ENCODE measurements at places on chromosomes 3 and 15.

DNA sequence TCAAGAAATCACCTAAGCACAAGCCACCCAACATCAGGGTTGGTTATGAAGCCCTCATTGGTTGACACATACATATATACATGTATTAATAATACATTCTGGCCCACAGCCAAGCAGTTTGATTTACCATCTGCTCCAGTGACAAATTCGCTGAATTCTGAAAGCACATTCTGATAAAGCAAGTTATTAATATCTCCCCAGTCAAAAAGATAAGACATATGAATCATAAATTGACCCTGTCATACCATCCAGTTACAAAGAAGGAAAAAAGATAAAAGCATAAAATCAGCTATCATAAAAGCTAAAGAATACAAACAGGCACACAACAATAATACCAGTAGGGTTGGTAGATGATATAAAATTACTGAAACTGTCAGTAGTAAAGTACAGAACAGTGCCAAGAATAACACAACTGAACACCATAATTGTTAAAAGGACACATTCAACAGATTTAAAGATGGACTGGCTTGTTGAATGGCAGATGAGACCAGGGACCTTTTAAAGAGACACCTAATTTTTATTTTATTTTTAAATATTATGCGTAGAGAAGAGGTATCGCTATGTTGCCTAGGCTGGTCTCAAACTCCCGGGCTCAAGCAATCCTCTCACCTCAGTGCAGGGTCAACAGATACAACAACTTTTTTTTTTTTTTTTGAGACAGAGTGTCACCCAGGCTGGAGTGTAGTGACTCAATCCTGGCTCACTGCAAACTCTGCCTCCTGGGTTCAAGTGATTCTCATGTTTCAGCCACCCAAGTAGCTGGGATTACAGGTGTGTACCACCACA, 7.7 kb downstream of the SNX4 start:
- no peak for DNase-seq

DNA sequence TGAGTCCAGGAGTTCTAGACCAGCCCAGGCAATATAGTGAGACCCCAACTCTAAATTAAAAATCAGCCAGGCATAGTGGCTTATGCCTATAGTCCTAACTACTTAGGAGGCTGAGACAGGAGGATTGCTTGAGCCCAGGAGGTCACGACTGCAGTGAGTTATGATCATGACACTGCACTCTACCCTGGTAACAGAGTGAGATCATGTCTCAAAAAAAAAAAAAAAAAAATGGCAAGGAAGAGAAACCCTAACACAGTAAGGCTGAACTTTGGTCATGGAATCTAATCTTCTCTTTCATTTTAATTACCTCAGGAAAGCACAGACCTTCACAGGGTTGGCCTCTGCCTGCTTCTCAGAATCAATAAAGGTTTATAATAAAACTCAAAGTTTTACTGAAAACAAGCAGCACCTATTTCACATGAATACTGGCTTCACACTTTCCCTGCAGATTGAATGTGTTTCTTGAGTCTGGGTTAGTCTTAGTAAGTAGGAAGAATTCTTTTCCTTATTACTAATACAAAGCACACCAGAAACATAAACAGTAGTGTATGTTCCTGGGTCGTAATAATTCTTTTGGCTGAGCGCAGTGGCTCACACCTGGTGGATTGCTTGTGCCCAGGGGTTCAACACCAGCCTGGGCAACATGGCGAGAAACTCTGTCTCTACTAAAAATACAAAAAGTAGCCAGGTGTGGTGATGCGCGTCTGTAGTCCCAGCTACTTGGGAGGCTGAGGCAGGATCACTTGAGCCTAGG, 11.6 kb upstream of the NR2C2 start:
- no peak for DNase-seq

DNA sequence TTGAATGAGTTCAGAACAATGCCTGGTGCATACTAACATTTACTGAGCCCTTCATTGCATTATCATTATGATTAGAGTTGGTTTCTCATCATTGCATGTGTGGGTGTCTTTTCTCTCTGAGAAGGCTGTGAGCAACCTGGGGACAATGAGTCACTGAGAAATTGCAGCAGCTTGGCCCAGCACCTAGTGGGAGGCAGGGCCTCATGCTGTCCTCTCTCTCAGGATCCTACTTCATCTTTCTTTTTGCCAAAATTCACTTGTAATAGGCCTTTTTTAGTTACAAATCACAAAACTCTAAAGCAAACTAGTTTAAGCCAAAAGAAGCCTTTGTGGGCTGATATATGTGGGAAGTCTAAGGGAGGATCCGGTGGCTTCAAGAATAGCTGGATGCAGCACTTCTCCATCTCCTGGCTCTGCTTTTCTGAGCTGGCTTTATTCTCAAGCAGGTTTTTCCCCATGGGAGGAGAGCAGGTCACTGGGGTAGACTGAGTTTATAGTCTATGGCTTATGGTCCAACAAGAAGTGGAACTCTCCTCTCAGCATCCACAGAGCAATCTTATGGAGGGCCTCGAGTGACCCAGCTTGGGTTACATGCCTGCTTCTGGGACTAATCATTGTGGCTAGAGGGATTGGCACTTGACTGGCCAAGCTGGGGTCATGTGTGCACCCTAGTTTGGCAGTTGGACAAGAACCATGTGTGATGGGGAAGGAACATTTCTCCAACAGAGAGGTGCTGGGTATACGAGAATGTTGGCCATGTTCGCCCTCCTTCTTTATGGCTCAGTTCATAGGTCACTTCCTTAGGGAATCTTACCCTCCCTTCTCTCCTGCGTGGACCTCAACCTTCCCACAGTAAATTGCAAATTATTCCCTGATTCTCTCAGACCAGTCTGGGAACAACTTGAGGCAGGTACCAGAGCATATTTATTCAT, 8.7 kb upstream of the CAMK1 start:
- no peak for DNase-seq

DNA sequence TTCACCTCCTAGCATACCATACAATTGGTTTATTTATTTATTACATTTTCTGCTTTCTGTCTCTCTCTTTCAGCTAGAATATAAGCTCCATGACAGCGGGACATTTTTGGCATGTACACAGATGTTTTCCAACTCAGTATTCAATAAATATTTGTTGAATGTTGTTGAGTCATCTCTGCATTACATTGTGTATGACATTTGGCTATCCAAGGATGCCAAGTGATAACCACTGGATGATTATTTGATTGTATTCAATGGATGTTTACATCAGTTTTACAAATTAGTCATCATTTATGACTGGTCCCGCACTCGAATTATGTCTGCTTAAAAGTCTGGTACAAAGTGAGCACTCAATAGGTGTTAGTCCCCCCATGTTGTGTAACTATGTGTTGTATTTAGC, 49.5 kb upstream of the STXBP5L start:
- DNase-seq: no peak

GRCh38 chr3:23094890-23095462, 108.2 kb upstream of the UBE2E2 start:
- DNase-seq: no peak

GRCh38 chr15:49622561-49622960, 1.7 kb downstream of the DTWD1 start:
- no peak for DNase-seq

DNA sequence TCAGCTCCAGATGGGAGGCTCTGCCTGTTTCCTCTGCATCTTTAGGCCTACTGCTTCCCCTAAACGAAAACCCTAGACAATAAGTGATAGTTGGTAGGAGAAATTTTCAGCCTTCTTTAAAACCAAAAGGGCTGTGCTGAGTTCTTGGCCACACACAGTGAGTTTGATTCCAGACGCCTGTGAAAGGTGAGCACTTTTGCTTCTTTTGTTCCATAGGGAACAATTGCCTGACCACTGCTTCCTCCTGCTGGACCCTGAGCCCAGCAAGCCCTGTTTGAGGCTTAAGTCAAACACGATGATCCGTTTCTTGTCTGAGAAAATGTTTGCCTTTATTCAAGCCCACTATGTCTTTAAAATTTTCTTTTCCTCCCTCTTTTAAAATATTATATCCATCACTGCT, 493.9 kb downstream of the ZIC1 start:
- DNase-seq: no peak
